ENCODE measurements at places on chromosomes 4 and X.
A peak's percentile ranks its signal among the peaks of the same experiment; 100 is the strongest.

DNA sequence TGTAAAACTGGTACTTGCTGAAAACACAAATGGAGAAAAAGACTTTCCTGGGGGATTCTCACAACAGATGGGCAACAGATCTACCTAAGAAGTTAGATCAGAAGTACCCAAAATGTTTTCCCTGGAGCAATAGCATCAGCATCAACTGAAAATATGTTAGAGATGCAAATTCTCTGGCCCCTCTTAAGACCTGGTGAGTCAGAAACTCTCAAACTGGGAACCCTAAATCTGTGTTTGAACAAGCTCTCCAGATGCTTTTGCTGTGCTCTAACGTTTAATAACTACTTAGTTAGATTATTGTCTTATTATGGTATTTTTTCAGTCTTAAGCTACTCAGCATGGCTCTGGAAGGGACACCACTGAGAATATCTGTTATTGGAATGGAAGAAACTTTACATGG is 55.2 kb upstream of the TRPC3 start:
- no peak for DNase-seq

DNA sequence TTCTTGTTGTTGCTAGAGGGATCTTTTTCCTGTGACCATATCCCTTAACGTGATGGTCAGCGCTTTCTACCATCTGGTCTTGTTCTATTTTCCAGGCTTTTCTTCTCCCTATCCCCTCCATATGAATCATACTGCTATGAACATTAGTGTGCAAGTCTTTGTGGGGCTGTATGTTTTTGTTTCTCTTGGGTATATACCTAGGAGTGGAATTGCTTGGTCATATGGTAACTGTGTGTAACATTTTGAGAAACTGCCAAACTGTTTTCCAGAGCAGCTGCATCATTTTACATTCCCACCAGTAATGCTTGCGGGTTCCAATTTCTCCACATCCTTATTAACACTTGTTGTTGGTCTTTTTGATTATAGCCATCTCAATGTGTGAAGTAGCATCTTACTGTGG is 121.4 kb downstream of the SPRY1 start:
- no peak for DNase-seq

DNA sequence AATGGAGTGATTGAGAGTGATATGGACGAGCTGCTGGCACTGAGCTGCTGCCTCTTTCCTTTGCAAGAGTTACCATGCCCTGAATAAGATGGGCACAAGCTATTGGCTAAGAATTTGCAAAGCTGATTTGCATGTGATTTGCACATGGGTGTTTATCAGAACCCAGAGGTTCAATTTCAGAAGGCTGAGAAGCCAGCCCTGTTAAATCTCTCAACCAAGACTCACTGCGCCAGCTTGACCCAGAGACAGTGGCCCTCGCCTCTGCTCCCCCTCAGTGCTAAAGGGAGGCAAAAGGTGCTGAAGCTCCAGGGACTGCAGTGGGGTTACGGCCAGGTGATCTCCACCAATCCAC is 701 bp downstream of the ARHGAP4 start:
- no peak for DNase-seq

DNA sequence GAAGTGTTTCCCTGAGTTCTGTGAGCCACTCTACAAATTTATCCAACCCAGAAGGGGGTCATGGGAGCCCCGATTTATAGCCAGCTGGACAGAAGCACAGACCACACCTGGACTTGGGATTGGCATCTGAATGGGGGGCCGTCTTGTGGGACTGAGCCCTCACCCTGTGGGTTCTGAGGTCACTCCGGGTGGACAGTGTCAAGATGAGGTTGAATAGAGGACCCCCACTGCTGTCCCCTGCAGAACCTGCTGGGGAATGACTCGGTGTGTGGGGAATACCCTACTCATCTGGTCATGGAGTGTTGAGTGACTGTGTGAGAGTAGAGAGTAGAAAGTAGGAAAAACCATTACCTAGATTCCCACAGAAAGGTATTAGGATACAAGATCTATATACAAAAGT is 67.5 kb downstream of the ZFYVE28 start:
- DNase-seq = no peak

DNA sequence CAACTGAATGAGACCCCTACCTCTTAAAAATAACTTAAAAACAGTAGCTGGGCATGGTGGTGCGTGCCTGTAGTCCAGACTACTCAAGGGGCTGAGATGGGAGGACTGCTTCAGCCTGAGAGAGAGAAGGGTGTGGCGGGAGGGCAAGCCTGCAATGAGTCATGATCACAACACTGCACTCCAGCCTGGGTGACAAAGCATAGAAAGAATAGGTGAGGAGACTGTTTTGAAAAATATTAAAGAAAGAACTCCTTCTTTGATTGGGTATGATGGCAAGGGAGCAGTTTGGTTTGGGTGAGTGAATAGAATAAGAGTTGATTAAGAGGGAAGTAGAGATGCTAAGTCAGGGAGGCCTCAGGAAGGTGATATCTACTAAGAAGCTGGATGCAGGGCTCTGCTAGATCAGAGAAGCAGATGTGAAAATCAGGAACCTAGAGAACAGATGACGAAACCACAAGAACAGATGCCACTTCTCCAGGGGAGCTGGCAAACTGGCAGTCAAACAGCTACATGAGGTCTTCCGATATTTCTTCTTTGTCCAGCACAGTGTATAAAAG is 318.6 kb downstream of the OPHN1 start:
- DNase-seq = peak; percentile 49

DNA sequence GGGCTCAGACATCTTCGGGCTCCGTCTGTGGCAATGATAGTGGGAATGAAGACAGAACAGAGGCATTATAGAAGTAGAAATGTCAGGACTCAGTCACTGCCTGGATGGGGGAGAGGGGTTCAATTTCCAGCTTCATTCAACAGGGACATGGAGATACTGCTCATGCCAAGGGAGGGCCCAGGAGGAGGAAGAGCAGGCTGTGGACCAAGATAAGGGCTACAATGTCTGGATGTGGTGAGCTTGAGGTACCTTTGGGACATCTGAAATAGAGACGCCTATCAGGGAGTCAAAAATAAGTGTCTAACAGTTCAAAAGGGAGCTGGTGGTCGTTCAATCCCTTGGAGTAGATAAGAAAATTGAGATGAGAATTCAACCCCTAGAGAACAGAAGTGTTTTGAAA is 34.5 kb downstream of the ELF4 start:
- DNase-seq = no peak

DNA sequence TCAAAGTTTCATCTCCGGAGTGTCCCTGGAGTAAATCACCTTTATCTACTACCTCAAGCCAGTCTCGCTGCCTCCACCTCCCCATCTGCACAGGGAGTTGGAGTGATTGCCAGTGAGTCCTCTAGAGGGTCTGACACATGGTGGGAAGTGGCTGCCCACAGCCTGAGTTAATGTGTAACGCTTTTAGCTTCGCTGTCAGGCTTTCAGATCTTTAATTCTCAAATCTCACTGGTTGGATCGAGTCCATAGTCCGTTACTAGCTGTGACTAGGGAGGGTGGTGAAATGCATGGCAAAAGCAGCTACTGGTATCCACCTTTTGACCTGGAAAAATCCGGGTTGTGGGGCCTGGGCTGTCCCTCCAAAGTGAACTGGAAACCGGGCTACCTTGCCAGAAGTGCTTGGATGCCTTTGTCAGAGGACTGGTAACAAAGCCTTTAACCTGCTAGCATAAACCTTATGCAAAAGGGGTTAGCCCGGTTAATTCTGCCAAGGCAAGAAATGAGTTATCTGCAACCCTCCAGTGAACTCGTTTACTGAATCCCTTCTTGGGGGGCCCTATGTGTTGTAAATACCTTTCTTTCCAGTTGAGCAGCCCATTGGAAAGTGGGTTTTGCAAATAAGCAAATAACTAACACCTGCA is 5.1 kb upstream of the WDR1 start:
- no peak for DNase-seq

DNA sequence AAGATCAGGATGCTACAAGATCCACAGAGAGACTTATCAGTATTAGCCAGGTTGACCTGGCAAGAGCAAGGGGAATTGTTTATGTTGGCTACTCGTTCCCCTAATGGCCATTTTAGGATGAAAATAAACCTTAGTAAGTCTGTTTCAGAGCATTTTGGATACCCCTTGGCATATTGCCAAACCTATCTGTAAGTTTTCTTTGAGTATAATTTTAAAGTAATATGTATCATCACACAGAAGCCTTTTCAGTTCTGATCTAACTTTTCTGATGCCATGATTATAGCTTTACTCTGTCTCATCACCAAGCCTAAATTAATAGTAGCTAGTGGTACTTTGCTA is 99.7 kb downstream of the TSPAN7 start:
- no peak for DNase-seq

DNA sequence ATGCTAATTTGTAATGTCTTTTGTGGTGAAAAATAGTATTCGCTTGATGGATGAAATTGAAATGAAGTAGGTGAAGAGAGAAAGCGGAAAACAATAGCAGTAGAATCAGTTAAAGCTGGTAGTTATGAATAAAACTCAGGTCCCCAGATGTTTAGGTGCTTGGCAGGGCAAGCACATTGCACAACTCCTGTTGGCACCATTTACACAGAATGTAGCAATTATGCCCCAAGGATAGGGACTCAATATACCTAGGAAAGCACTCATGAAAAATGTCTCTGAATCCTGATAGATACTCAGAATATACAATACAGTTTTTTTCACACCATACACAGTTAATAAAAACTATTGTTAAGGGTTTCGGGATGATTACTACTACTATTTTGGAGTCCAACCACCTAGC is 26.5 kb upstream of the GRIA3 start:
- no peak for DNase-seq

DNA sequence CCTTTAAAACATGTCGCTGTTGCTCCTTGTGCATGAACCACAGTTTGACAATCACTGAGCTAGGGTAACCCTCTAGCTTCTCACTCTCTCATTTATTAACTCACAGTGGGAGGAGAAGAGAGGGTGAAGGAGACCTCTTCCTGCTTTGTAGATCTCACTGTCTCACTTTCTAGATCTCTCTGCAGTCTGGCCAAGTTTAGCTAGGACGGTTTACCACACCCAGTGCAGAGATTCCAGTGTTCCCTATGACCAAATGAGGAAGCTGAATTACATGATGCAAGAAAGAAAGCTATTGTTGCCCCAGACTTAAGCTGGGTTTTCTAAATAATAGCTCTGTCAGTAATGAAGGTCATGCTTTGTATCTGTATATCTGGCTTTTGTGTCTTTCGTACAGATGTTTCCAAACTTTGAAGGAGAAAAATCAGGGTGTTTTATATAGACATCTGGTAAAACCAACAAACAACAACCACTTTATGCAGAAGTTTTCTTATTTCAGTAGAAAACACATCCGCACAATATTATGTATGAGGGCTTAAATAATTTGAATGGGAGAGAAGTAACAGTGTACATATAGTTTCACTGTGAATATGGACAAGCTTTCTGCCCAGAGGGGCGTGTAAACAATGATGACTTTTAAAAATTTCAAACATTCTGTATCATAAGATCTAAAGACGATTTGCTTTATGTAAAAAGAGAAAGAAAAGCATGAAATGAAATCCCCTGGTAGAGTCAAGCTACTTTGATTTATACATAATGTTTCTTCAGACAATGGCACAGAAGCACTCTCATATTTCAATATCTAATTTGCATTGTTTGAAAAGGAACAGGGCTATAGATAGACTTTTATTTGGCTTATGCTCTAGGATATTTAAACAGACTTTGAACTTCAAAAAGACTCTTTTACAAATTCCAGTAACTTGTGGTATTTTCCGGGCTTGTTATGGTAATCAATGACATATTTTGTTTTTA is 582.3 kb downstream of the FSTL5 start:
- no peak for DNase-seq

DNA sequence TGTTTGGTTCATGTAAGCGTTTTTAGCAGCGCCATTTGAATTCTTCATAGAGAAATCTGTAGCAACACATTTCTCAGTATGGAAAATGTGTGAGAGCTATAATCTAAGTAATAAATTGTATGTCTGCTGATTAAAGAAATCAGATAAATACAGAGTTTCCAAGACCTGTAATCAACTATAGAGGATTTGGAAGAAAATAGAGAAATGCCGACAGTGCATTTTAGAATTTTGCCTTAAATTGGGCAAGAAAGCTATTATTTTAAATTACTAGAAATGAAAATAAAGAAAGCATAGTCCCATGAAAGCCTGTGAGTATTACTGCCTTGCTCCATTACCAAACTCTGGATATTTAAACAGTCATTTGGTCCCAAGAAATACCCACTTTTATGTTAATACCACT is 2.7 kb downstream of the RUFY3 start:
- DNase-seq = no peak

- DNase-seq = peak; percentile 30
Measured at GRCh38 chr4:83582289-83582785, 46.4 kb downstream of the GPAT3 start.

- DNase-seq = no peak
Measured at GRCh38 chrX:54640736-54641135, 110.7 kb downstream of the GNL3L start.

Measured in A172 (cell line).